IPS-NIHi11 (cell line): ENCODE measurements at places on chromosomes 3 and 15.

DNA sequence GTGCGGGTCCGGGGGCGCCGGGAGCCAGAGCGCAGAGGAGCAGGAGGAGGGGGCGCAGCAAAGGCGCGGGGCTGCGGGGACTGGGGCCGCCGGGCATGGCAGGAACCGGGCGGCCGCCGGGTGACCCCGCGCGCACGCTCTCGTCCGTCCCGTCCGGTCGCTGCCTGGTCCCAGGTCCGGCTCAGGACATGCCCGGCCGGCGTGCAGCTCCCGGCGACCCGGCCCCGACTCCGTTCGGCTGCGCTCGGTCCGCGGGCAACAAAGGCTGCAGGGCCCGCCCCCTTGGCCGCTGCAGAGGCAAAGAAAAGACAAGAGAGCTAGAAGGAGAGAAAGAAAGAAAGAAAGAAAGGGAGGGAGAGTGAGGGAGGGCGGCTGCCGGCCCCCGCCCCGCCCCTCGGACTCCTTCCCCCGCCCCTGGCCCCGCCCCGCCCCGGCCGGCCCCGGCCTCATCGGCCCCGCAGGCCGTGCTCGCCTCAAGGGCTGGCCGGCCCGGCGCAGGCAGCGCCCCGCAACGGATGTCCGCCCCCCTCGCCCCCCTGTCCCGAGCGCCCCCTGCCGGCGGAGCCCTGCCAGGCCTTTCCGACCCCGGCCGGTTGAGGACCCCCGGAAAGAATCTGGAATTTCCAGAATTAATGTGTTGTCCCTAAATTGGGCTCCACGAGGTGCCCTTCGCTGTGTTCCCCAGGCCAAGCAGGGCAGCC is at the start of gene ADAMTS7:
ADAMTS7 (minus strand) TSS at position 341 of the 701 bp plus-strand sequence; CDS start at position 97, 244 bp downstream.
- peak; percentile 100 for DNase-seq

GRCh38 chr15:67039384-67040075 is 25.9 kb upstream of the SMAD3 start:
- peak; percentile 67 for DNase-seq

- no peak for DNase-seq
These were observed 74.8 kb upstream of the POMGNT2 start for GRCh38 chr3:43180694-43181093.

DNA sequence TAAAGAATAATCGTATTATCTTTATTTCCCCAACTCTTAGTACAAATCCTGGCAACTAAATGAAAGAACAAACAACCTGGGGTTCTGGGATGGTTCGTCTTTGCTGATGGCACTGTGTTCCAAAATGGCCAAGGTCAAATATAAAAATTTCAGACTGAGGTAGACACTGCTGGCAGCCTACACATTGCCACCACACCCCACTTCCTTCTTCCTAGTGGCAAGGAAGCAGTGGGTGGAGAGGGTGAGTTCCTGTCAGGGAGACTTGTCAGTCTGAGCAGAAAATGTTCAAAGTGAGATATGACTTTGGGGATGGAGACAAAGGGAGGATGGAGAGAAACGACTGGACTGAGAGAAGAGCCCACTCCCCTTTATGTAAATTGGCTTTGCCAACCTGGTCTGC is 69.6 kb downstream of the LMCD1 start:
- DNase-seq, result no peak

GRCh38 chr3:25090698-25091453 is 337.2 kb upstream of the RARB start:
- DNase-seq, result no peak

- no peak for DNase-seq
These were observed 178.6 kb upstream of the CCDC54 start for GRCh38 chr3:107198581-107199181.

DNA sequence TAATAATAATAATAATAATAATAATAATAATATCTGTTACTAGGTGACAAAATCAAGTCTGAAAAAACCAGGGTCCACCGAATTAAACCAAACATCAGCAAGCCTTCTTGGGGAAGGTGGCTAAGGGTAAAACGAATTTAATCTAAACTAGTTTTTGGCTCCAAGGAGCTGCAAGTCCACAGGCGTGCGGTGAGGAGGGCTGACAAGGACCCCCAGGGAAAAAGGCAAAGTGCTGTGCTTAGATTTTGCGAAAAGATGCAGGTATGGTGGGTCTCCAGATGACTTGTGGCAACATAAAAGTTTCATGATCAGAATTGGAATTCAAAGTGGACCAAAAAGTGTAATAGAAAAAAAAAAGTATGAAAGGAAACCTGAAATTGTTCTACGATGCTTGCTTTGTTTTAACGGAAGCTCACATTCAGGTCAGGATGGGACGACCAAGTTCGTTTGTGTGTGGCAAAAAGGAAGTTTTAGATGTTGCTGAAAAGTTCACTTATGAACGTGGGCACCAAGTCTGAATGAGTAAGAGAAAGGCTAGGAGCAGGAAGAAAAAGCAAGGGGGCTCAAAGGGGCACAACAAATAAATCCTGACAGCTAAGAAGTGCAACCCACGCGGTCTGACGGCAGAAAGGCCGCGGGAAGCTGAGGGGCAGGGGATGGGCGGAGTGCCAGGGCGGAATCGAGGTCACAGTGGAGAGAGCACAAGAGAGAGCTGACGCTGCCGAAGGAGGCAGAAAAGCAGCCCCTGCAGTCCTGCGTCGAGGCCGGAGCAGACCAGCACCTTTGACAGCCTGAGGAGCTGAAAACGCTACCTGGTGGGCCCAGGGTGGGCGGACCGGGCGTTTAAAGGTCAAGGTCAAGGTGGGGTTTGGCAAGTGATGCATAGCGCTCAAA is 1.1 kb downstream of the WDR82 start:
- peak; percentile 60 for DNase-seq

DNA sequence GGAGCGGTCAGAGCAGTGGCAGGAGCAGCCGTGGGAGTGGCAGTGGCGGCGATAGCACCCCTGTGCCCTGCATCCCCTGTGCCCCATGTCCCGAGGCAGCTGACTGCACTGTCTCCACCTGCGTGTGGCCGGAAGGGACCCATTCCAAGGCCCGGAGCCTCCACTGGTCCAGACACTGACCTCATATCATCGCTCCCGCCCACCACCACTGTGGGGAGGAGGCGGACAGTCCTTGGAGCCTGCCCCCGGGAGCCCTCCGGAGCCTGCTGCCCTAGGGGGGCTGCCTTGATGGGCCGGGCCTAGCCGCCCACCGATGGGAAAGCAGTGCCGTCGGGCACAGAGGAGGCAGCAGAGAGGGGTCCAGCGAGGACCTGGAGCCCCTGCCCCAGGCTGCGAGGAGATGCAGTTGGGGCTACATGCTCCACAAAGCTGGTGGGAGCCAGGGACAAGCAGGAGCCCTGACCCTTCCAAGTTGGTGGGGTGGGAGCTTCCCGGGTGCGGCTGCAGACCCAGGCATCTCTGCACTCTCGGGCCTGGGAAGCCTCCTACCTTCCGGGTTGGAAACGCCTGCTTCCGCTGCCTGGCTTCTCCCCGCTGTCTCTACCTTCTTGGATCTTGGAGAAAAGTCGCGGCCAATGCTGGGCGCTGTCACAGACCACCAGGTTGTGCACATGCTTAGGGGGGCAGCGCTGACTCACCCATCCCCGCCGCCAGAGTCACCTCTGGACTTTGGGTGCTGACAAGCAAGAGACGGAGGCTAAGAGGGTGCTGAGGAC is 283.2 kb upstream of the ROBO1 start:
- no peak for DNase-seq

- DNase-seq, result no peak
These were observed 20.8 kb downstream of the GADL1 start for GRCh38 chr3:30873671-30874070.

DNA sequence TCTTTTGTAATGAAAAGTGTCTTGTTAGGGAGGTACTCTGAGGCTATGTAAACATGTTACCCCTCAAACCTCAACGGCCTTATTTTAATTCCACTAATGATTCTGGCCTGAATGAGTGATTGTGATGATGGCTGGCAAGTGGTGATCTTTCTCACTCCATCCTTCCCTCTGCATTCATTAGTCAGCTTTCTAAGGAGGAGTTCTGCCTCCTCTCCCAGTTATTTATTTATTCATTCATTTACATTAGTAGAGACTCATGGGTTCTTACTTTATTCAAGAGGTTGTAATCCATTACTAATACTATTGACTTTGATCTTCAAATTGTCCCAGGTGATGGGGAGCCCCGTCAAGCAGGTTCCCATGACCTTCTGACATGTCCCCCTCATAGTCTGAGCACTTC is 35.3 kb downstream of the GNB5 start:
- no peak for DNase-seq
